ENCODE measurements at places on chromosomes 5 and 9.

DNA sequence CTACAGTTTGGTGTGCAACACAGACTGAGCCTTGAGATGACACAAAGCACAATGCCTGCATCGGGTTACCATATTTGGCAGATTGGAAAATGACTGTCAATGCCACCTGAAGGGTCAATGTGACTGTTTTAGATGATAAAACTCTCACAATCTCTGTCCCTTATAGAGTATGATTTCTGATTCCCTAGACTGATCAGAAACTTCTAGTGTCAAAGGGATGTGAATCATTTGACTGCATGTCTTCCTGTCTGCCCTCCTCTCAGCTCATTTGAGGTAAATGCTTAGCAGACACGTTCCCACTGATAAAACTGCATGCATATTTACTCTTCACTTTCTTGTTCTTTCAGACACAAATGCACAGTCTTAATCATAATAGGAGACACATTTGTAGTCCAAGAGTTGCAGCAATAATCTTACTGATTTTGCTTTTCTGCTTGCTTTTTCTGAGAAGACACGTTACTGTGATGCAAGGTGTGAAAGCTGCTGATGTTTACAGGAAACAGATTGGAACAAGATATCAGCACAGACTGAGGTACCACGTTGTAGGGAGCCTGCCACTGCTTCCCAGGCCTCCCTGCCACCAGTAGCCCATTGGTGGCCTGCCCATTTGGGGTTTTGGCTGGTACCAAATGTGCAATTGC is 77.8 kb downstream of the GCNT4 start:
- no peak for DNase-seq

- DNase-seq, result no peak
These were observed 15.7 kb upstream of the FNIP1 start for GRCh38 chr5:131812371-131813160.

- DNase-seq, result no peak
These were observed 15.5 kb downstream of the ACER2 start for GRCh38 chr9:19424176-19424779.

DNA sequence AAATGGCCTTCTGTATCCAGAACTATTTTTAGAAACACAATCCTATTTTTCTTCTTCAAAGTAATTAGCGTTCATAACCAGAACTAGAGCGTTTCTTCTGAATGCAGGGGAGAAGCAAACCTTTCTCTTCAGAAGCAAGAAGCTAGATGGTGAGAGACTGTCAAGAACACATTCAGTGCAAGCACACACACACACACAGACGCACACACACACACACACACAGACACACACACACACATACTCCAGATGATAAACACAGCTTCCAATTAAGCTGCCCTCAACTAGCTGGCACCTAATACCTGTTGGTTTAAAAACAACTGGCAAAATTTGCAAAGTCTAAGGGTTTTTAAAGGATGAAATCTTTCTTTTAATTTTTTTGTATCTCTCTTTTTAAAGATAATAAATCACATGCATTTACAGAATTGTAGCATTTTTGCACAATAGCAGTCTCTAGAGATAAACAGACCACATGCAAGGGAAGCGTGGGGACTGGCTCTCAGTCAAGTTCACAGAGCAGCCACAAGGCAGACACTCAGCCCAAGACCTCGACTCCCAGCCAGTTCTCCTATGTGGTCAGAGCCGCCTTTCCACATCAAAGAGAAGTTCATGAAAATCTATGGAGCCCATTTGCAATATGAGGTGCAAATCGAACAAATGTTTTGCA is 138.5 kb downstream of the TTLL11 start:
- DNase-seq, result no peak

GRCh38 chr9:137431416-137431931 is 8.3 kb downstream of the NOXA1 start:
- no peak for DNase-seq

DNA sequence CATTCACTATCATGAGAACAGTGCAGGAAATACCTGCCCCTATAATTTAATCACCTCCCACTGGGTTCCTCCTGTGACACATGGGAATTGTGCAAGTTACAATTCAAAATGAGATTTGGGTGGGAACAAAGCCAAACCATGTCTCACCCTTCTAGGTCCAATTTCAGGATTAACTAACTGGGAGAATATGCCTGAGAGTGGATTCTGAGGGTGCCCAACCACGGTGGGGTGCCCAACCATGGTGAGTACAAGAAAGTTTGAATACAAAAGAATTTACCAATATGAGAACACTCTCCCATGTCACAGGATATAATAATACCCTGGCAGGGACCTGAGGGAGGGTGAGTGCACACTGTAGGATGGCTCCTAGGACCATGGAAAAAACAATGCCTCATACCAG is 17.2 kb upstream of the GDA start:
- no peak for DNase-seq

GRCh38 chr5:136006761-136007251 is 22.0 kb upstream of the TGFBI start:
- DNase-seq, result no peak

GRCh38 chr5:120684213-120684612 is 220.1 kb downstream of the PRR16 start:
- no peak for DNase-seq

DNA sequence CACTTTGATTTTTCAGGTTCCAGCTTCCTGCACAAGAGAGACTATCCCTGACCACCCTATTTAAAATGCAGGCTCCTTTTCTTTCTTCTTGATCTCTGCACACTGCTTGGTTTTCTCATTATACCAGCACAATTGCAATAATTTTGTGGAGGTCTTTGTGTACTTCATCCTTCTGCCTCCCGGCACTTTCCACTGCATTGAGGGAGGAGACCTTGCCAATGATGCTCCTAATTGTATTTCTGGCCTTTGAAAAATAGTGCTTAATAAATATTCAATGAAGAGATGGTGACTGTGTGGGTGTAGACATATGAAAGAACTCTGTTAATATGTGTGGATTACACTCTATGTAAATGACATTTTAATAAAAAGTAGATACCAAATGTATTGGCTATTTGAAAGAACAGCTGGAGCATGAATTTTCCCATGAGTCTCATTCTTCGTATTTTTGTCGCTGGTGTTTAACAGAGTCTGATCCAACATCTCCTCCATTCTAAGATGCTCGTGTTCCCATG is 42.1 kb downstream of the FOXI1 start:
- no peak for DNase-seq

- DNase-seq, result no peak
These were observed 96.3 kb upstream of the ZNF462 start for GRCh38 chr9:106766616-106767015.

- no peak for DNase-seq
These were observed 1.5 kb downstream of the CTNNA1 start for GRCh38 chr5:138754699-138755057.

DNA sequence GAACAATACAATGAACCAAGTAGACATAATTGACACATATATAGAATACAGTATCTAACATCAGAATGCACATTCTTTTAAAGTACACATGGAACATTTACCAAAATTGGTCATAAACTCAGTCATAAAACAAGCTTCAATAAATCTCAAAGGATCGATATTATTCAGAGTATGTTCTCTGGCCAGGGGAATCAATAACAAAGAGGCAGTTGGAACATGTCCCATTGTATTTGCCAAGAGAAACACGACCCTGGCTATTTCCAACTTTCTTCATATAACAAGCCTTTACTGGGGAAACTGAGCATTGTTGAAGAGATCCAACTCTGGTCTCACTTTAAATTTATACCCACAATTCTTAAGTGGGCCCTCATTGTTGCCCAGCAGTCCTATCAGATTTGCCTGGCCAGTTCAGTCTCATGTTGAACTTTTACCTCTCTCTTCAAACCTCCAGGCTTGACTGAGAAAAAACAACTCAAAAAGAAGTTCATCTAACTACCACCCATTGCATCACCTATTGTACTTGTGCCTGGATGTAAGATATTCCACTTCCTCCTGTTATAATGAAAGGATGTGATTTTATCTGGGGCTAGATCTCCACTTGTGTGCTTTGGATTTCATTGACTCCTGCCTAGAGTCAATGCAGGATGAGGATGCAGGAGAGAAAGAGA is 162.5 kb downstream of the HSPA4 start:
- no peak for DNase-seq

DNA sequence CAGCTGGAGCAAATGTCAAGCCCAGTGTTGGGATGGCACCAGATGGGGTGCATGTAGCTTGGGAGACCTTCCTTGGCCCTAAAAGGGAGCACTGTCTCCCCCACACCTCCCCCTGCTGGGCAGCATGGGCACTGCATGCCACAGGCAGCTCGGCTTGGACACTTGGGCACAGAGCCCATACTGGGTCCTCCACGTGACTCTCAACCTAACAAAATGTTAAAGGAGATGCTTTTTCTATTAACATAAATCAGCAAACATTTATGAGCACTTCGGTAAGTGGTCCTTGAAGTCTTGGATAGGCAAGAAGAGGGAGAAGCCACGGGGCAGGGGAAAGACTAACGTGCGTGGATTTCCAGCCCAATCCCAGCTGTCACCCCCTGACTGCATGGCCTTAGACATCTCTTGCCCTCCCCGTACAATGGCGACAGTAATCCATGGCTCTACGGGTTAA is 23.9 kb upstream of the MAPK9 start:
- no peak for DNase-seq

All from NCI-H510A (cell line).